ENCODE measurements at places on chromosomes 5 and 9.

DNA sequence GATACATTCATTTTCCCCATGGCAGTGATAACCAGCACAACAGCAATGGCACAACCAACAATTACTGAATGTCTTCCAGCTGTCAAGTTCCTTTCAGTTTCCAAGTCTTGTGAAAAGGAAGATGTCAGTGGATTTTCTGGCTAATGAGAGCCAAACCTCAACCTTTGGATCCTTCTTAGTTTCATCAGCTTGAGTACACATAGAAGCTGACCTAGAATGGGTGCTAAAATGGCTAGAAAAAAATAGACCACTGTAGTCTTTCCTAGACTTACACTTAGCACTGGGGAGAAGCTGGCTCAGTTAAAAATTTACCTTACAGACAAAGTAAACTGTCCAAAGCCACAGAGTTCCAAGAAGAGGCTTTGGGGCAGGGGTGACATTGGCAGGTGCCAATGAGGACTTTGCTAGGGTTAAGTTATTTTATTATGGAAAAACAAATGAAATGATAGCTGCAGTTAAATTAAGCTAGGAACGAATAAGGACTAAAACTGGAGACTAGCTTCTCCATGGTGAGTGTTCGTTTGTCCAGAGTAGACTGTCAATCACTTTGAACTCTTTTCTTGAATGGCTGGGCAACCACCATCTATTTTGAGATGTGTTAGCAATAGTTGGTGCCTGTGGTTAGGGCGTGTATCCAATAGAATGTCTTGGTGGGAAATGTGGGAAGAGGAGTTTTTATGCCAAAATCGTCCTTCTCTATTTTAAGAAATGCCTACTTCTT, 25.9 kb upstream of the TXN start:
- no peak for DNase-seq

DNA sequence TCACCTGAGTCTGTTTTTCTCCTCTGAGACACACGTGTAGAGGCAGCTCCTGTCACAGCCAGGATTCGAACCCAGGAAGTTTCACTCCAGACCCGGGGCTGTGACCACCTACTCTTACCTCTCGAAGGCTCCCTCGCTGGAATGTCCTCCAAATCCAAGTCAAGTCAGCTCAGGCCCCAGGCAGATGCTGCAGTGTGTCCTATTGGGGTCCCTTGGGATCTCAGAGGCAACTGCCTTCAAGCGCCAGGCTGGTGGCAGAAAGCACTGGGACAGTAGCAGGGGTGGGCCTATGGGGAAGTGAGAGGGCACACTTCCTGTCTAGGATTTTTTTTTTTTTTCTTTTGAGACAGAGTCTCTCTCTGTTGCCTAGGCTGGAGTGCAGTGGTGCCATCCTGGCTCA, 762 bp upstream of the ST6GALNAC4 start:
- no peak for DNase-seq

- DNase-seq: no peak
Measured at GRCh38 chr9:28720746-28721145, 1147.5 kb upstream of the C9orf72 start.

- DNase-seq: no peak
Measured at GRCh38 chr5:135444881-135445280, 2.3 kb downstream of the DCANP1 start.

- DNase-seq: no peak
Measured at GRCh38 chr5:33621514-33621913, 180.7 kb downstream of the TARS1 start.

DNA sequence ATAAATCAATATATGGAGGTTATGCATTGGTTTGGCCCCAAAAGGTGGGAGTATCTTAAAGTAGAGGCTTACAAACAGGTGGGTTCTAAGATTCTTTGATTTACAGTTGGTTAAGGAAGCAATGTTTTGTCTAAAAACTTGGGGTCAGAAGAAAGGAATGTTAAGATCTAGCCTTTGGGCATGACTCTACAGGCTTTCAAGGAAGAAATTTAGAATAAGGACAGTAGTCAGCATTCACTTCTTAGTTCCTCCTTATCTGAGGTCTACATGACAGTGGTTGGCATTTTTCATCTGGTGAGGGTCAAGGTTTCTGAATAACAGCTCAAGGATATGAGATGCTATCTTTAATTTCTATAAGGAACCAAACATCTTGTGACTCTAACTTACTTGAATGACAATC, 122.8 kb downstream of the CAMK4 start:
- no peak for DNase-seq

- no peak for DNase-seq
Measured at GRCh38 chr5:17897776-17898175, 263.5 kb downstream of the TAF11L14 start.

GRCh38 chr5:18395126-18396110, 761.2 kb downstream of the TAF11L14 start:
- no peak for DNase-seq

- peak; percentile 59 for DNase-seq
Measured at GRCh38 chr9:96317335-96317980, 15.5 kb upstream of the HSD17B3 start.

DNA sequence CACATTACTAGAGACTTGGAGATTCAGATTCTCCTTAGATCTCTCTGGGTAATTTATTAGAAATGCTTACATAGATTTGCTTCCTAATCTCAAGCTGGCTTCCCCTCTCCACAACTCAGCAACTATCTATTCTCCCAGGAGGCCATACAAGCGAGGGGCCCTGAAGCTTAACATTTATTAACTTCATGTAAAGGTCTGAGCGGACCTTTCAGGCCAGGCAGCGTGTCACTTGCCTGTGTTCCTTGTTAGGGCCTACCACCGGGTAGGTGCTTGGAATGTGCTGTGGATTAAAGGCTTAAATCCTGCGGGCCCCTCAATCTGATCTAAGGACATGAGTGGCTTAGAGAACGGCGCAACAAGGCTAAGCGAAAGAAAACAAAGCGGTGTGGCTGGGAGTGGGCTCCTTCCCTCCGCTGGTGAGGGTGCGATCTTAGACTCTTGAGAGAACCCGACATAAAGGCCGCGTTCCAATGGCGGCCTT, 712 bp upstream of the HSPA4 start:
- DNase-seq: no peak

DNA sequence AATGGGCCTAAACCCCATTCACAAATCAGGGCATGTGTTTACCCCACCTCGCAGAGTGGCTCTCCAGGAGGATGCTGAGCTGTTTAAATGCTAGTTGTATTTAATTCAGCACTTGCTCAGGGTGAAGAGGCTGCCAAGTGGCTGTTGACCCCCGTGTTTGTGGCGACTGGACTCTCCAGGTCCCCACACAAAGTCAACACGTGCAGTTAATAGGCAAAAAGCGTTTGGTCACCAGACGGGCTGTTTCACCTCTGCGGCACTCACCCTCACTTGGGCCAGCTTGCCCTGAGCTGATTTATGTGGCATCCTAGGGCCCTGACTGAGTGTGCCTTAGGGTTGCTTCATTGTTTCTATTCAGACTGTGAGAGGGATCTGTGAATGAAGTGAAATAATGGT, 152.3 kb downstream of the GAS1 start:
- no peak for DNase-seq

- DNase-seq: peak; percentile 40
Measured at GRCh38 chr9:137459601-137460362, 648 bp upstream of the NSMF start.

DNA sequence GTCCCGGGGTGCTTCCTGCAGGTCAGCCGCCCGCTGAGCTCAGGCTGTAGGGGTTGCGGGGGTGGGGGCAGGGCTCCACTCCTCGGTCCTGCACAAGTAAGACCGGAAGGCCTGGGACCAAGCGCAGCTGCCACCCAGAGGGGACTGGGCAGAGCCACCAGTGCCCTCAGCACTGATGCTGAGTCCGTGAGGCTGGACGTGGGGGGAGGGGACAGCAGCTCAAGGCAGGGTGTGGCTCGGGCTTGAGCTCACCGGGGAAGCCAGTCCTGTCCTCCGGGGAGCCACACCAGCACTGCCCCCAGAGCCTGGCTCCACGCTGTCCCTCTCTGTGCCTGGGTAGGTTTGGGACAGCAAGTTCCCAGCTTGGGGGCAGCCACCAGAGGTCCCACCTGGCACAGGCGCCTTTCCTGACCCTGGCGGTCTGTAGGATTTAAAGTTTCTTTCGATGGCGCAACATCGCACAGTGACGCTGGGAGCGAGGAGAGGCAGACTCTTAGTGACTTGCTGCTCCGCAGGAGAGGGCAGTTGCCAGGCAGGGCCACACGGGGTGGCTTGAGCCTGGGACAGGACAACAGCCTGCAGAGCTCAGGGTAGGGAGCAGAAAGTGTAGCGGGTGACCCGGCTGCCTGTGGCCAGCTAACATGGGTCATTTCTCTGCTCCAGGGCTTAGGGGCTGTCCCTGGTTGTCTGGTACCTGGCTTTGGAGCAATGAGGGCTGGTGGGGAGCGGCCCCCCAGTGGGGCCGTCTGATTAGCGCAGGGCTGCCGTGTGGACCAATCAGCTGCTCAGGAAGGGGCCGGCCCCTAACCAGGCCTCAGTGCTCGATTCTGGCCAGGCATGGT, 5.7 kb downstream of the LCN1 start:
- DNase-seq: peak; percentile 35

GRCh38 chr5:122847687-122848081, 2.3 kb downstream of the SNX24 start:
- no peak for DNase-seq

DNA sequence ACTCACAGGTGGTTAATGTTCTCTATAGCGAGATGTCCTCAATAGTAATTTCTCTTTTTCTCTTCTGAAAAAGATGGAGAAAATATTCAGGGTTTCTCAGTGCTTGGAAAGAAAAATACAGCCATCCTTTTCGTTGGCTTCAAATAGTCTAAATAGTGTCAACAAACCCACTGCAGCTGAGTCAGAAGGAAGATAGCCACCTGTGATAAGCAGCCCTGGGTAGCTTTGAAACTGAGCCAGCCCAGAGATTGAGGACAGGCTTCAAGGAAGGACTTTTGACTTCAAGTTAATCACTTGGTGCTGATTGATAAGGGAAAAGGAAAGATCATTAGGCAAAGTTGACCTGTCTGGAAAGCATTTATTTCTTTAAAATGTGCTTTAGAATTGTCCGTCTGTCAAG, 78.7 kb upstream of the TYRP1 start:
- no peak for DNase-seq

DNA sequence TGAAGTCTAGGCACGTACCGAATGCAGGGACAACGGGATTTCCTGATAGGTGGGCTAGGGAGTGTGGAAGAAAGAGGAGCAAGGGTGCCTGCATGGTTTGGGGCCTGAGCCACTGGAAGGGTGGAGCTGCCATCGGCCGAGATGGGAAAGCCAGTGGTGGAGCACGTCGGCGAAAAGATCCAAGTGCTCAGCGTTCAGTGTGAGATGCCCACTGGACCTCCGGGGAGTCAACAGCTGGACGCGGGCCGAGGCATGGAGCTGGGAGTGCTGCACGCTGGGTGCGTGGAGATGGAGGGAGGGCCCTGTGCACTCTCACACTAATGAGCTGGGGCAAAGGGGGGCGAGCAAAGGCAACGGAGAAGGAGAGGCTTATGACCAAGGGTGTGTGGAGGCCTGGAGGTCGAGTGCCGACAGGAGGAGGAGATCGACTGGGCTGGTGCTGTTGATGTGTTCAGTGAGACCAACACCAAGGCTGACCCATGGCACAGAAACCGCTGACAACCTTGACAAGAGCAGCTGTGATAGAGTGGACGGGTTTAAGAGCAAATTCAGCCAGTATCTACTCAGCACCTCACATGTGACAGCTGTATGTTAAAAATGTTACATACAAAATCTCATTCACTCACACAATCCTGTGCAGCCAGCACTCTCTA, 85.7 kb downstream of the STK10 start:
- no peak for DNase-seq

- no peak for DNase-seq
Measured at GRCh38 chr9:5479994-5480694, 29.8 kb downstream of the CD274 start.

GRCh38 chr9:123282362-123283047, 14.1 kb upstream of the STRBP start:
- DNase-seq: peak; percentile 33

GRCh38 chr5:126988021-126988569, 42.3 kb downstream of the MARCHF3 start:
- no peak for DNase-seq

GRCh38 chr9:82184524-82184923, 196.0 kb downstream of the SPATA31D1 start:
- DNase-seq: no peak

- DNase-seq: no peak
Measured at GRCh38 chr9:1962122-1962521, 53.0 kb upstream of the SMARCA2 start.

- DNase-seq: no peak
Measured at GRCh38 chr5:180918380-180918779, 19.4 kb downstream of the BTNL8 start.

DNA sequence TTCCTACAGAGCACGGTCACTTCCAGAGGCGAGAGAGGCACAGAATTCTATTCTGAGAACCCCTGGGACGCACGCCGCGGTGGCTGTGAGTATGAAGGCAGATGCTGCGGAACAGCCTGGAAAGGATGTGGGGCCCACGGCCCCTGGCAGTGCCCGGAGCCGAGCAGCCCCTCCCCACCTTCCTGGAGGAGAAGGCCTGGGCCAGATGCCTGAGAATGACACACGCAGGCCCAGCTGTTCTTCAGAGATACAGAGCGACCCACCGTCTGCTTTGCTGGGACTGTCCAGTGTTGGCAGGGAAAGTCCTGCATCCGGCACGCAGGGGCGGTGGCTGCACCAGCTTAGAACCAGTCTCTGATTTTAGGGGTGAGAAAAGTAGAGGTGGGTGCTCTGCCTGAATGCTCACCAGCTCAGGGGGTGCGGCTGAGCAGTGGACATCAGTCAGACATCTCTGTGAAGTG, 116.7 kb upstream of the LPCAT1 start:
- DNase-seq: no peak
